Foreskin keratinocyte (primary cell): ENCODE measurements at places on chromosomes 4 and X.
A peak's percentile ranks its signal among the peaks of the same experiment; 100 is the strongest.

GRCh38 chrX:39677585-39677977, 420.2 kb downstream of the BCOR start:
- DNase-seq, result no peak

GRCh38 chr4:1171311-1172227, 814 bp downstream of the SPON2 start:
- no peak for DNase-seq

DNA sequence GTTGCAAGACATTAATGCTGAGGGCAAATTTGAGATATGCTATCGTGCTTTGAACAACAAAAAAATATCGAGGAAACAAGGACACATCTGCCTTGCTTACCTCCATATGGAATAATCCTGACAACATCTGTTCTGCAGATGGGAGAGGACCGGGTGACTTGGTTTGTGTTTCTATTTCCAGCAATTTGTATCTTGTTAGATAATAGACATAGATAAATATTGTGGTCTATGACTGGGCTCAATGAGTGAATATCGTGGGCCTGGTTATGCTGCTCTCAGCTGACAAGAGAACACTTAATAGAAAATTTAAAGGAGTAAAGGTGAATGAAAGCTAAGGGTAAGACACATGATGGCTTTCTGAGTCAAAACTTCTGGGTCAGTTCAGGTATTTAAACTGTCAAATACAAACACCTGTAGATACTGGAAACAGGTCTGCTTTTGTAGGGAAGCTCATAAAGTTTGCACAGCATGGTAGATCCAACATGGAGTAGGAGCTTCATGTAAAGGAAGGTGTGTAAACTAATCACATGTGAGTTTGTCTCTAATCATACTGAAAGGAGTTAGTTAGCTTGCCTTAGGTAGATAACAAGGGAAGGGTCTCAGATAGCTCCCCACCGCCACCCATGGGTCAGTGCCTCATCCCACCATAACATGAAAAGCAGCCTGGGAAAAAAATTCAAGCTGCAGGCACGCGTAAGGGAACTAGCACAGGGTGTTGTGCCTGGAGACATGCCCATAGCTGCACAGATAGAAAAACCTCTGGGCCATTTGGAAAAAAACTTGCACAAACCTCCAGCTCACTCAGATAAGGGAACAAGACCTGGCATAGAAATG, 904.1 kb upstream of the EPHA5 start:
- peak; percentile 58 for DNase-seq

DNA sequence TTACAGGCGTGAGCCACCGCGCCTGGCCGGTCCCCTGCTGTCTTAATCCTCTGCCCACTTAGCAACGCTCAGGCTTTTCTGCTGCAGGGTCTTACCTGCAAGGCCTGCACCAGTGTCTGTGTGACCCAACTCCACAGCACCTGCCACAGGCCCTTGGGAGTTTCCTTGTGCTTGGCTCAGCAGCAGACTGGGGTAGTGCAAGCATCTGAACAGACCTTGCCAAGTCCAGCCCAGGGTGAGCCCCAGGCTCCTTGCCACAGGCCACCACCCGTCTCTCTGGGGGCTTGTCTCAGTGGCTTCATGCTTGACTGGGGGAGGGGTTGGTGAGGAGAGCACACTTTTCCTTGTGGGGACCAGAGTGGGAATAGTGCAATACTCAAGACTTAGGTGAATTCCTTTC, 87.0 kb downstream of the FAM193A start:
- DNase-seq, result no peak

DNA sequence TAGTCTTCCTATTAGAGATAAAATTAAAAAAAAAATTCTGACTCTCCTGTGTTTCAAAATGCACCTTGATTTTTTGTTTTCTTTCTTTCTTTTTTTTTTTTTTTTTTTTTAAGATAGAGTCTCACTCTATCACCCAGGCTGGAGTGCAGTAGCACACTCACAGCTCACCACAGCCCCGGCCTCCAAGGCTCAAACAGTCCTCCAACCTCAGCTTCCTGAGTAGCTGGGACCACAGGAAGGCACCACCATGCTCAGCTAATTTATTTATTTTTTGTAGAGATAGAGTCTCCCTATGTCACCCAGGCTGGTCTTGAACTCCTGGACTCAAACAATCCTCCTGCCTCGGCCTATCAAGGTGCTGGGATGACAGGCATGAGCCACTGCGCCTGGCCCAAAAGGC, 41.1 kb upstream of the TMEM184C start:
- DNase-seq, result no peak

DNA sequence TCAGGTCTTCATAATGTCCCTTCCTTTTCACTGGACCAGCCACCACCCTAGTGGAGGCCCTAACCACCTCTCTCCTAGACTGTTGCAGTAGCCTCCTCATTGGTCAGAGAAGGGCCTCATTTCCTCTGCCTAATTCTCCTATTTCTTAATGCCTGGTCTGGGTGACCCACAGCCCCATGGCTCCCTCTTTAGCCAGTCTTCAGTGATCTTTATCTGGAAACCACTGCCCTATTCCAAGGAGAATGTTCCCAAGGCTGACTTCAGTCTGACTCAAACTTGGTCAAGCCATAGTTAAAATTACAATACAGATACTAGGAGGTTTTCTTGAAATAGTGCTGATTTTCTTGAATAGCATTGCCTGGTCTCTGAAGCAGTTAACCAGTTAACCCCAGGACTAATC, 53.6 kb upstream of the PRPS1 start:
- no peak for DNase-seq

- DNase-seq, result no peak
These were observed 1.7 kb upstream of the GTPBP6 start for GRCh38 chrX:320126-320783.

GRCh38 chr4:182238355-182238931, 4.8 kb upstream of the TENM3 start:
- DNase-seq, result peak; percentile 87

DNA sequence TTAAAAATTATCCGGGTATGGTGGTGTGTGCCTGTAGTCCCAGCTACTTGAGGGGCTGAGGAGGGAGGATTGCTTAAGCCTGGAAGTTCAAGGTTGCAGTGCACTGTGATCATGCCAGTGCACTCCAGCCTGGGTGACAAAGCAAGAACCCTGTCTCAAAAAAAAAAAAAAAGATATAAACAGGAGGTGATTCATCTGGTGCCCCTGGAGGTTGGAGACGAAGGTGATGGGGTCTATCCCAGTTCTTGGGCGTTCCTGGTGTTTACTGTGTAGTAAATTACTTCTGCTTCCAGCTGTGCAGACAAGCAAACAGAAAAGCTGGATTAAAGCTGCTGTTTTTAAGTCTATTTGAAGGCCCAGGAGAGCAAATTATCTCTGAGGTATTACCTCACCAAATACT, 19.9 kb downstream of the GPKOW start:
- no peak for DNase-seq

DNA sequence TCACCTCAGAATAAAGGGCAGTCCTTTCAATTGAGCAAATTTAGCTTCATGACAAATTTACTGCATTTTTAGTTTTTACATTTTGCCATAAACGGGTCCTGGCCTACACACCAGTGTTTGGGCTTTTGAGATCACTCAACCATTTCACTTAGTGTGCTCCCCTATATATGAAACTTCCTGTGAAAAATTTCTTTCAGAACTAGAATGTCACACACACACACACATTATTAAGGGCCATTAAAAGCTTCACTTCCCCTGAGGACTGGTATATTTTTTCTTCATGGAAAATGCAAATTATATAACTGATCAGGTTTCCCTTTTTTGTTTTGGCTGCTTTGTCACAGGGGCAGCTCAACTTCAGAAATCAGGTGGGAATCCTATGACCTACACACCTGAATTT, 206.5 kb downstream of the ENOX2 start:
- no peak for DNase-seq

DNA sequence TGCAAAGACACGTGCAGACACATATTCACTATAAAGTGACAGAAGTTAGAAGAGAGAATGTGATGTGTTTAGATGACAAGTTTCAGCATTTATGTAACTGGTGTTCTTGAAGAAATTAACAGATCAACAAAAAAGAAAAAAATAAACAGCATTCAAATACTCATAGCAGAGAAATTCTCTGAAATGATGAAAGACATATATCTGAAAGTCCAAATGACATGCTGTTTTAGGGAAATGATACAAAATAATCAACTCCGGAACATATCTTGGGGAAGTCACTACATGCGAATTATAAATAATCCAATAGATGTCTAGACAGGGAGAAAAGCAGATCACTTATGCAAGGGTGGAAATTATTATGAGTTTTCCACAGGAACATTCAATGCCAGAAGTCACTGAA, 146.0 kb downstream of the SPANXN4 start:
- DNase-seq, result no peak

DNA sequence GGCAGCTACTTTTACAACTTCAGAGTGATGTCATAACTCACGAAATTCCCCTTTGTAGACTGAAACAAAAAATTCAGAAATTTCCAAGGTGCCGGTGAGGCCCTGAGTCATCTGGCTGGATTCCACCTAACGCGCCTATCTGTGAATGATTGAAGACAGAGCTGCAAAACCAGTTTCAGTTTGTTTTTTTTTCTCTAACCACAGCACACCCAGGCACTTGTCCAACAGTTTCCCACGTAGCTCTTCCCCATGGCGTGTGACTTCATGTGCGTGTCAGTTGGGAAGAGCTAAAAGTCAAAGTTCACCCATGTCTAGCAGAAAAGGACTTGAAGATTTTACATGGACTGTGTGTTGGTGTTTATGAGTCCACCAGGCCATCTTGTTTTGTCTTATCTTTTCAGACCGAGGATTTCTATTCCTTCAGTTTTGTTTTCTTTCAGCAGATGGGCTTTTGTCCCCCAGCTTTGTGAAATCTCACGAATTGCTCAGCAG, 16.4 kb downstream of the TCEANC start:
- DNase-seq, result peak; percentile 82

GRCh38 chr4:104859601-104860237, 287.0 kb upstream of the TET2 start:
- DNase-seq, result no peak

DNA sequence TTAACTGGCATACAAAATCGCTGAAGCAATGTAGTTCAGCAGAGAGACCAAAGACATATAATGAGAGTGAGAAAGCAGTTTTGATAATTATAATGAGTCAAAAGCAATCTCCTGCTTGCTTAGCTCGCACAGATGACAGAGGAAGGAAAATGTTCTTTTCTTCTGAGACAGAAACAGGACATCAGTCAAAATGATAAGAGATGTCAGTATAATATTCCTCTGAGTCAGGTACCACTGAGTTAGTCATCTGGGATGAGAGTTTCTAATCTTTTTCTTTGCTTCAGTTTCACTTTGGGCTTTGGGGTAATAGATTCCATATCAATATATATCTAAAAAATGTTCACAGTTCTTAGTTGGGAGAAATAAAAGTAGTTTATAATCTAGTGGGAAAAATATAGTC, 387.2 kb downstream of the PCDH7 start:
- peak; percentile 22 for DNase-seq

GRCh38 chr4:69497076-69497475, 1.4 kb upstream of the UGT2B4 start:
- no peak for DNase-seq

GRCh38 chr4:150943126-150943525, 72.0 kb downstream of the LRBA start:
- no peak for DNase-seq

DNA sequence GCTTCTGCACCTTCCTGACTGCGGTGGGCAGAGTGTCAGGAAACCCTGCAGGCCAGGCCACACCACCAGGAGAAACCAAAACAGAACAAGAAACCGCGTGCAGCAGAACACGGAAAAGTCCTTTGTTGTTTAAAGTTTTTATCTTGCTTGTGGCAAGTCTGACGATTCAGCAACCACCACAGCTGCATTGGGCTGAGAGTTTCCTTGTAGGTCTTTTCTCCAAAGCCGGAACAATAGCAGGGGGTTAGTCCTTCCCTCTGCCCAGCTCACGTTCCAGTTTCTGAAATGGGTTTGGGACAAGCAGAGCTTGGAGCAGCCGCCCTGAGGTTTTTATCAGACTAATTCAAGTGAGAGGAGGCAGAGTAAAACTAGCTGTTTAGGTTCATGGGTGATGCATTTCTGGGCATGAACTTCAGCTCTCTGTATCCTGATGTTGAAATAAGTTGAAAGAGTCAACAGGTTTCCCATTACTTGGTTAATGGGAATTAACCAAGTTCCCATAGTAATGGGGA, 216.9 kb downstream of the PTTG2 start:
- no peak for DNase-seq

DNA sequence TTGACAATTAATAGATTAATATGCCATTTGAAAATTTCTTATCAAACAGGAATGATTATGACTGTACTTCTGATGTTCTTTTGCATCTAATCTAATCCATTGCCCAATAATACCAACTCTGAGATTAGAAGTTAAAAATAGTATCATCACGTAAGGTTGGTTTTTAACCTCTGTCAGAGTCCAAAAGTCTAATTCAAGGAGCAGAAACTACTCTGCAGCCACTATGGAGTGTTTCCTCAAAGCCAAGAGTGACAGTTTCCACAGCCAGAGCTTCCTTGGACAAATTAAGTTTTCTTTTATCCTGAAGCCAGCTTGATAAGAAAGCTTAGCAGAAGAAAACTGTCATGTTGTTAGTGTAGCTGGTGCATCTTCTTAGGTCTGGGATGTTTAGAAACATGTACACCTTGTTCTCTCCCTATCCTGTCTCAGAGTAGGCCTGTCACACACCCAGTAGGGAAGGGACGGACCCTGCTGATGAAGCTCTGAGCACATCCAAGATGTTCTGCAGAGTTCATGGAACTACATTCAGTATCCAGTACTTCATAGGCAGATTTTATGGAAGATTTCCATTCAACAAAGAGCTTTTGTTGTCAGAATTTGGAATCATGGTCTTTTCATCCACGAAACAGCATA, 20.4 kb upstream of the PI4K2B start:
- no peak for DNase-seq

GRCh38 chr4:29459926-29460325, 1260.2 kb upstream of the PCDH7 start:
- no peak for DNase-seq

DNA sequence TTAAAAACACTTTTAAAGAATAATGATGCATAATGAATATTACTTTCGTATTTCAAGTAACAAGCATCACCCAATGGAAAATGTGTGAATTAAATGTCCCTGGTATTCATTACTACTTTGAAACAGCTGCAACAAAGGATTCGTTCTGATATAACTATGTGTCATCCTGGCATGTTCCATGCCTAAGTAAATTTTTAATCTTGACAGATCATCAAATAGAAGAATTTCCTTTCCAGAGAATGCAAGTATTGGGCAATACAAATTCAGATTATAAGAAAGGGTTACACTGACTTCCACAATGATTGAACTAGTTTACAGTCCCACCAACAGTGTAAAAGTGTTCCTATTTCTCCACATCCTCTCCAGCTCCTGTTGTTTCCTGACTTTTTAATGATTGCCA, 105.3 kb downstream of the SPCS3 start:
- peak; percentile 65 for DNase-seq

- no peak for DNase-seq
These were observed 73.8 kb downstream of the CLDN34 start for GRCh38 chrX:10040961-10041360.

- DNase-seq, result peak; percentile 56
These were observed 51.0 kb downstream of the GUCY1B1 start for GRCh38 chr4:155809835-155810234.
